Effector CD8-positive, alpha-beta T cell (primary cell): ENCODE measurements at places on chromosomes 12 and 14.

- DNase-seq, result no peak
Measured at GRCh38 chr14:22231018-22231417, 358.0 kb downstream of the DAD1 start.

- peak; percentile 26 for DNase-seq
Measured at GRCh38 chr12:46209914-46210872, 58.6 kb downstream of the SLC38A1 start.

GRCh38 chr12:71799106-71799505, 40.5 kb upstream of the TBC1D15 start:
- DNase-seq, result no peak

DNA sequence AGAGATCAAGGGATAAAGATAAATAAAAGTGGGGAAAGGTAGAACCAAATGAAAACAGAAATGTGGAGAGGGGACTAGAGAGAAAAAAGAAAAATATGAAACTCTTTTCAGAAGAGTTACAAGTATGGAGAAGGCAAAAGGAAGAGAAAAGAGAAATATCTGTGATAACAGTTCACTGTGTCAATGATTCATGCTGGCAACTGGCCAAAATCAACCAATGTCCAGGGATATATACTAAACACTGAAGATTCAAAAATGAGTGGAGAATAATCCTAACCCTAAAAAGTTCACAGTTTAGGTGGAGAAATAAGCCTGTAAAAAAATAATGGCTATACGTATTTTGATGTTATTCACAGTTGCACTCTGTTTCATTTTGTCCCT, 372.3 kb upstream of the KITLG start:
- DNase-seq, result no peak

DNA sequence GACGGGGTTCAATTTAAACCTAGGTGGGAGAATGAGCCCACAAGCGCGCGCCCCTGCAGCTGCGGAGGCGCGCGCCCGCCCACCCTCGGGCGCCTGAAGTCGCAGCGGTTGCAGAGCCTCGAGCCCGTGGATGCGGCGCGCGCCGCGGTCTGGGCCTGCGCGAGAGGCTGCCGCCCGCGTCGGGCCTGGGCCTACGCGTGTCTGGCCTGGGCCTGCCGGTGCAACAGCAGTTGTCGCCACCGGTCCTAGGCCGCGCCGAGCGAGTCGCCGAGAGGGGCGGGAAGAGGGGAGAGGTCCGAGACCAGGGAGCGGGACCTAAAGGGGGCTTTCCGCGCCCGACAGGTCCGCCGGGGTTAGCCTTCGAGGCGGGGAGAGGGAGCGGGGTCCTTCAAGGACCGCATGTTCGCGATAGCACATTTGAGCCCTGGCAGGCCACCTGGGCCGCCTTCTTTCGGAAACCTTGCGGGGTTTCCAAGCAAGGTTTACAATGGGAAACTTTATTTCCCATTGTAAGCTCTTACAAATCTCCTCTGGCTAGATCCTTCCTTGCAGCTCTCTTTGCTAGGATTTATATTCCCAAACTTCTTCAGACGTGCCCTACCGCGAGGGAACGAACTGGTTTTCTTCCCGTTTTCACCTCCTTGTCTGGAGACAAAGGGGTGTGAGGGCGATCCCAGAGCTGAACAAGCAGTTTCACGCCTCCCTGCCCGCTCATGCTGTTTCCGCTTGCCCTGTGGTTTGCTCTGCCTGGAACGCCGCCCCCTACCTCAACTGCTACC, 6.8 kb downstream of the SIX6 start:
- no peak for DNase-seq

GRCh38 chr12:48104531-48104930, 1.3 kb downstream of the SENP1 start:
- DNase-seq, result no peak

DNA sequence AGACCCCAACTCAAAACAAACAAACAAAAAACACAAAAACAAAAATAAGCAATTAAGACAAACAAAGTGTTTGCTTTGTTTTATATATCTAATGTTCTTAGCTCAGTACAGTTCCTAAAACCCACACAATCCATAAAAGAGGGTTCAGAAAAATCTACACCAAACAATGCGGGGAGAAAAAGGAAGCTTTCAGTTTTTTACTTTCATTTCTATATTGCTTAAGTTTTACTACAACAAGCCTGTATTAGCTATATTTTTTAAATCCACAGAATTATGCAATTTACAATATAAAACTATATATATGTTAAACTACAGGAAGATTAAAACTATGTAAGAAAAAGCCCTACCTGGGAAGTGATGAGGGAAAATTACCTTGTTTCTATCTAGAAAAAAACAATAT, 41.4 kb downstream of the CLIP1 start:
- DNase-seq, result no peak

DNA sequence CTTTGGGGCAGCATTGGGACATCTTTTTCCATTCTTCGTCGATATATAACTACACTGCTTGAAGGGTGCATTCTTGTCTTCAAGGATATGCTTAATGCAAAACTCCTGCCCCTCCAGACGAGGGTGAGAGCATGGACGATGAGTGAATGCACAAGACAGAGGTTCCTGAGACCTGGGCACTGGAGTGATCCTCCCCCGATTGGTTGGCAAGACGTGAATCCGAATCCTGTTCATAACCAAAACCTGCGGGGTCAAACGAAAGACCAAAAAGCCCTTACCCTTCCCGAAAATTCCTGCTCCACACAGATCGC, 684 bp downstream of the KANSL2 start:
- DNase-seq, result no peak

- no peak for DNase-seq
Measured at GRCh38 chr12:29155079-29155478, 6.0 kb downstream of the FAR2 start.

- no peak for DNase-seq
Measured at GRCh38 chr14:70563869-70564268, 29.1 kb upstream of the ADAM20 start.

DNA sequence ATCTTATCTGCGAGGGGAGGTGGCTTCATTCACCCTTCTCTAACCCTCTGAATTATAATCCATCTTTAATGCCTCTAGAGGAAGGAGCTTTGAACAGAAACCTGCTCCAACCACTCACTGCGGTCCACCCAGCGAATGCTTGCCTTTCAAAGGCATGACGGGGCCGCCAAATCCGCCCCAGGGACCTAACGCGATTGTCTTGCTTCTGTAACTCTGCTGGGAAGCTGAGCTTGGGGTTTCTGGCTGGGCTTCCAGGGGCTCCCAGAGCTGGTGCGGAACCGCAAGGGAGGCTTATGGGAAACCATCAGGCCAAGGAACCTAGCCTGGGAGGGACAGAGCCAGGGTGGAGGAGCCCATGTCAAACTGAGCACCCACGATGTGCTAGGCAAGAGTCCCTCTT, 231.2 kb upstream of the LHX5 start:
- no peak for DNase-seq

DNA sequence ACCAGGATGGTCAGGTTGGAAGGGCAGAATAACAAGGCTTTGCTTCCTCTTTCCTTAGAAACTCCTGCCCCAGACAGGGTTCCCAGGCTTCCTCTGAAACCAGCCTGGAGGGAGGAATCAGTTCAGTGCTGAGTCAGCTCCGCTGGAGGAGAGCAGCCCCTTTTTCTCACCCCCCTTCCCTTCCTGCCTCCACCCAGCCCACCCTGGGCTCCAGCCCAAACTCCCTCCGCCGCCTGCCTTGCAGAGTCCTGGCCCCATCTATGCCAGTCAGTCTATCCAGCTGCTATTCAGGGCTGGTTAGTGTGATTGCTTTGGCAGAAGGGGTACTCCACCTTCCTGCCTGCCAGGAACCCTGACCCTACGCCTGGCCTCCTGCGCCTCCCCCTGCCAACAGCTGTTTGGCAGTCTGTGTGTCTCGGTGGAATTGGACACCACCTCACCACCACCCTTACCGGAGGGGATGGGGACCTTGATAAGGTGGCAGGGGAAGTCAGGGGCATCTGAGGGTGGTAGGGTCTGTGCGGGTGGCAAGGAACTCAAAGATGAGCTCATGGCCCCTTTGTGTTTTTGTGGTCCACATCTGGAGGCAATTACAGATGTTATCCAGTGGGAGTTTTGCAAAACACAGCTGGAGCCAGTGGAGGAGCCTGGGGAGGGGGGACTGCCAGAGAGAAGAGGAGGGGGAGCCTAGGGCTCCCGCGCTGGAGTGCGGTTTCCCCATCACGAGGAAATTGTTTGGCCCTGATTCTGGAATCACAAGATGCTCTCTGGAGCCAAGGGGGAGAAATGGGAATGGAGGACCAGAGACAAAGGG, 12.2 kb downstream of the MMP14 start:
- no peak for DNase-seq

- DNase-seq, result no peak
Measured at GRCh38 chr12:108629151-108629550, 4.5 kb downstream of the SELPLG start.

DNA sequence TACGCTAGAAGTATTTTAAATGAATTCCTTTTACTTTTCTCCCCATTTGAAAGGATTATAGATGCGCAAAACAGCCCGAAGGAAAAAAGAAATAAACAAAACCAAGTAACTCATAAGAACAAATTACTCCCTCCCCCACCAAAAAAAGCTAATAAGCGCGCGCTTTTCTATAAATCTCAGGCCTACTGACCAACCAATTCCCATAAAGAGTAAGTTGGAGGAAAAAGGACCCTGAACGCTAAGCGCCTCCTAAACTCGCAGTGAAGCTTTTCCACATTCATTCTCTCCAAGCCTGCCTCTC, 588 bp downstream of the MBIP start:
- no peak for DNase-seq

GRCh38 chr14:65151609-65151956, 49.3 kb upstream of the MAX start:
- DNase-seq, result no peak

DNA sequence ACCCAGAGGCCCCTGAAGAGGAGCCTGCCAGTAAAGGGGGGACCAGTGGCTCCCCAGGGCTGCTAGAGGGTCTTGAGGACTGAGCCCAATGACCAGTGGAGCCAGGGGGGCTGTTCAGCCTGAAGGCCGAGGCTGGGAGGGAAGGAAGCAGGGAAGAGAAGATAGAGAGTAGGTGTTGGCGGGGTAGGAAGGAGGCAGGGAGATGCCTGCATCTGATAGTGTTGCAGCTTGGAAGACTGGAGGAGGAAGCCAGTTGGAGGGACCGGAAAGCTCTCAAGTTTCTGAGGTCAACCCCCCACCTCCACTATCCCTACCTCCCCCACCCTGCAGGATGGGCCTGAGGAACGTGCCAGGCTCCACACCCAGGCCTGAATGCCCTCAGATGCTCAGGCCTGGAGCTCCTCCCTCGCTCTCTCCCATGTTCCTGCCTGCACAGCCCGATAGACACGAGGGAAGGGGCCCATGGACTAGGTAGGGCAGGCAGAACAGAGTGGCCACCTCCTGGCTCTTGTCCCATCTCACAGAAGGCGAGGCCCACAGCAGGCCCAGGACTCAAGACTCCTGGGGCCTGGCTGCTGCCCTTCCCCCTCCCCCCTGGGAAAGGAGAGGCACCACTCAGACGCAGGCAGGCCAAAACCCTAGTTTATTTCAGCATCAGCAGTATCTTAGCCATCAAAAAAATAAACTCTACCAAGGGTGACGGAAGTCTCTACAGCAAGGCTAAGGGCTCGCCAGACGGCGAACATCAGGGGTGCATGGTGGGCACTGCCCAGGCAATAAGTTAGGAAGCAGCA, 3.4 kb downstream of the CKB start:
- DNase-seq, result no peak

DNA sequence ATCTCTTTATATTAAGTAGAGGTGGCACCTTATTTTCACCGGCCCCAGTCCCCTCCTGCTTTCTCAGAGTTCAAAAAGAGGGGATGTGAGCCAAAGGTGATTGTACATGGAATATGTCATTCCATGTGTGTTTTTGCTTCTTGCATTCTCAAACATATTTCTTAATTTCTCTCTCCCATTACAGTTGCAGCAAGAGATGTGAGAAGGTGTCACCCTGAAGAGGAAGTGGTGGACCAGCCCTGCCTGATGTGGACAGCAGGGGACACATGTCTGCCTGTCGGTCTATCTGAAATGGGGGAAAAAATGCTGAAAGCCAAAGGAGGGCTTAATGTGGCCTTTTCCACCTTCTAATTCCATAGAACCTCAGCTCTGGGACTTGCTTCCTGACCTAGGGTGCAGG, 1.9 kb upstream of the FOXN3 start:
- DNase-seq, result no peak

DNA sequence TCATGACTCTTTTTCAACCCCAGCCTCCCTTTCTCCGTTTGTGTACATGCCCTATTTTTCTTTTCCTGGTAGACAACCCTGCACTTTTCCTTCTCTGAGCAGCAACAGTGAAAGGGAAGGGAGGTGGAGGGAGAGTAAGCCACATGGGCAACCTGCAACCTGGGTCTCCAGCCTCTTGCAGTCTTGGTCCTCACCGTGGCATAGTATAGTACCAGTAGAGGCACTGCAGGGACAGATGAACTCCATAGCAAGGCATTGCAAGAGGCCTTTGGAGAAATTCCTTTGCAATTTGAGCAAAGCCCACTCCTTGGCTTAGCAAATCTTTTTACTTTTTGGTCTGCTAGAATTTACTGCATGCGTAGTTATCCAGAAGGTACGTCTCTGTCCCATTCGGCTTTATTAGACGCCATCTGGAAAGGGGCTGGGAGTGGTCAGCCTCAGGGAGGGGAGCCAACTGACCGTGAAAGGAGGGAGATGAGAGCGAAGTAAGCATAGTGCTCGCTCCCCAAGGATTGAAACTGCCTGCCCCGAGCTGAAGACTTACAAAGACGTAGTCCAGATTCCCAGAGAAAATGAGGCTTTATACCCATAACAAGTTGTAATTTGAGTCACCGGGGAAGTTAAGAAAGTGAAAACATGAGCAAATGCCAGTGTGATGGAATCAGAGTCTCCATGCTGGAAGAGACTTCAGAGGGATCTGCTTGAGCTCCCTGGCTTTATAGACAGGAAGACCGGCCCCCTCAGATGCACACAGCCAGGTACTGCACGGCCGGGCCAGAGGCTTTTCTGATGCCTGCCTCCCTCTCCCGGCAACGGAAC, 332.0 kb downstream of the CACNA1C start:
- DNase-seq, result no peak

DNA sequence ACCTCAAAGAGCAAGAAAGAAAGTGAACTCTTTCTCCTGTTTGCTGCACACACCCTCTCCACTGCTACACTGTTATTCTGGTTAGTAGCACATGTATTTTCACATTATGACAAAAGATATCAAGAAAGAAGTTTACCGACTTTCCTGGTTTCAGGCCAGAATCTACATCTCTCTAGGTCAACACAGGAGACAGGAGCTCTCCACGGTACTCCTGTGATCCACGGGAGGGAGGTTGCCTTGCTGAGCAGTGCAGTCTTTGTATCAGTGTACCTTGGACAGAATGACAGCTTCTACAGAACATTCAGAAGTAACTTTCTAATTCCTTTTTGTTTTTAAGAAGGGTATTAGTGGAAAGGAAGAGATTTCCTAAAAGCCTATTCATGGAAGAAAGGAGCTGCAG, 805.6 kb downstream of the NRXN3 start:
- no peak for DNase-seq

GRCh38 chr14:104743461-104744380, 9.2 kb upstream of the SIVA1 start:
- DNase-seq, result no peak

GRCh38 chr12:93229494-93230325, 148.0 kb upstream of the NUDT4 start:
- DNase-seq, result no peak

DNA sequence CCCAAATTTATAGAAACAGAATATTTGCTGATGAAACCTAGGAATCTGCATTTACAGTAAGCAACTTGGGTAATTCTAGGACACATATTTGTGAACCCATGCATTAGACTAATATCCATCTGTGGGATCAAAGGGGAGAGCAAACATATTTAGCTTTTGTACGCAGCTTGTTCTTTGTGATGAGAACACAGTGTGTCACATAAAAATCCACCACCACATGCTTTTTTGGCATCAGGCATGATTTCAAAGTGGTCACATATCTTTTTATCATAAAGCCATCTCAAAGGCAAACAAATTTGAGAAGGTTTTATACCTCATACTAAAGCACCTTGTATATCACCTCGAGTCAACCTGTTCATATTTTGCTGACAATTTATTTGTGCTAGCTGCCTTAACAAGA, 15.7 kb downstream of the DNAL1 start:
- DNase-seq, result no peak
